ENCODE measurements at places on chromosomes 7 and 10.

- DNase-seq, result no peak
Observed at GRCh38 chr7:90988996-90989765, 275.1 kb upstream of the FZD1 start.

DNA sequence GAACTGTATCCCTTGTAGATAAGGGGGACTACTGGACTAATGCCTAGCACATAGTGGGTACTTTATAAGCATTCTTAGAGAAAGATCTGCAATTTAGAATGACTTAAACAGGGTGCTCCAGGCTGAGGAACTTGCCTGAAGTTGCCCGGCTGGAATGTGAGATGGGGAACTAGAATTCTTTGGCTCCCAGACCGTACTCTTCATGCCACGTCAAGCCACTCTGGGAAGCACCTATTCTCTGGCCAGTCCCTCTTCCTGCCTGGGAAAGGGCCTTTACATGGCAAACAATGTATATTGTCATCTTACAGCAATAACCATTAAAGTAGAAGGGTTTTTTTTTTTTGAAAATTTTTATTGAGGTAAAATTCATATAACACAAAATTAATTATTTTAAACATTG is 34.5 kb downstream of the ATXN7L1 start:
- no peak for DNase-seq

- no peak for DNase-seq
Observed at GRCh38 chr7:106418526-106418925, 133.7 kb upstream of the NAMPT start.

DNA sequence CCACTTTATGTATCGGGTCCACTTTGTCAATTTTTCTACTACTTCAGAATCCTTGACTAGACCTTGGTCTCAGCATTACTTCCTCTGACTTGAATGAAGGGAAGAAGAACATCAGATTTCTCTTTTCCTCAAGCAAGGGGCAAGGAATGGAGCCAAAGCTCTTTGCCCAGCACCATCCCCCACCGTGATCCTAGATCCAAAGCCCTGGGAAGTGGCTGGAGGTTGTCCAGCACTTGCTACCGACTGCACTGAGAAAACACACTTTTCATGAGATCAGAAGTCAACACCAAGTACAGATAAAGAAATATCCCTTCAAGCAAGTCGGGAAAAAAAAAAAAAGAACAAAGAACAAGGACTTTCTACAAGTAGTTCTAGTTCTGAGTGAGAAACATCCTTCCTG is 102.1 kb upstream of the DDC start:
- no peak for DNase-seq

GRCh38 chr7:29564496-29565223 is 1.0 kb downstream of the PRR15 start:
- no peak for DNase-seq

DNA sequence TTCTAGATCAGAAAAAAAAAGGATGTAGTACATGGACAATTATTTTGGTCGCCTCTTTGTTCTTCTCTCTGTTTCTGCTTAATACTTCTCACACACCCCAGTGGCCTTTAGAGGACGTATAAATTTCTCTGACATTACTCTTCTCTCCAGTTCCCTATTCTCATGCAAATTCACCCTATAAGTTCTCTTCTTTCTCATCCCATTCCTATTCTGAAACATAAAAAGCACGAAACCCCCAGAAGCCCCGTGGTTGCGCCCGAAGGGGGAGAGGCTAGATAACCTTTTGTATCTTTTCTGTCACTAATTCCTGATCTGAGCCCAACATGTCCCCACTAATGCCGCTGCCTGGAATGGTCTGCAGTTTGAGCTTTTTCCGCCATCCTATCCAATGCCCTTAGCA is 136.9 kb downstream of the SKIDA1 start:
- DNase-seq, result no peak

GRCh38 chr7:147756300-147756699 is 834.3 kb upstream of the C7orf33 start:
- DNase-seq, result no peak

- DNase-seq, result no peak
Observed at GRCh38 chr10:30368065-30368718, 19.1 kb upstream of the MTPAP start.

- DNase-seq, result no peak
Observed at GRCh38 chr7:31729195-31729804, 42.3 kb downstream of the PPP1R17 start.

- DNase-seq, result no peak
Observed at GRCh38 chr10:78397786-78398185, 364.1 kb downstream of the RPS24 start.

- DNase-seq, result no peak
Observed at GRCh38 chr7:151340794-151341356, 737 bp upstream of the NUB1 start.

DNA sequence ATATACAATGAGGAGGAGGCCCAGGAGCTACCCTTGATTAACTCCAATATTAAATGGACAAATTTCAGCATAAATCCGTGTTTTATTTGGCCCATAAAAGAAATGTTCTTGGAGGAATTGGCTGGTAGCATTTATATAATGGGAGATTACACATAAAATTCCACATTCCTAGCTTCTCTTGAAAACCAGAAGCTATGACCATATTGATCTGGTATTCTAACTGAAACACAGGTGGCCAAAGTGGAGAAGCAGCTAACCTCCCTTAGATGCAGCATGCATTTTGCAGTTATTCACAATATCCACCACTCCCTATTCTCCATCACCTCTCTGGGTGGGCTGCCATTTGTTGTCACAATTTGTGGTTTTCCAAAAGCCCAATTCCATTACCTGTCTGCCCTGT is 148.8 kb upstream of the CACNA2D1 start:
- no peak for DNase-seq

DNA sequence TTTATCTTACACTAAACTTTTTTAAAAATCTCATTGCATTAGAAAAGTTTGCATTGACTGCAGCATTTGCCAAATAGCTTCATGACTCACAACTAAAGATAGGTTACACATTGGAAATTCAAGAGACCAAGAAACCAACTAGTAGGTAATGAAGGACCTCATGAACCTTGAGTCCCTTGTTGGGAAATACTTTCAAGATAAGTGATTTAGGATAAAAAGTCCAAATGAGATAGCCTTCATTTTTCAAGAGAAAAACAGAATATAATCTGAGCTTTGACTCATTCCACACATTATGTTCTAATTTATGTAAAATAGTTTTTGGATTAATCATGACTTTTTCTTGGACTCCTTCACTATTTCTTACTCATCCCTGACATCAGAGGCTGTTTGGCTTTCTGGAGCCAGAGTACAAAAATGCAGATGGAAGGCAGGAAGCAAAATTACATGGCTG is 13.1 kb upstream of the LIPF start:
- DNase-seq, result no peak

Data from activated CD4-positive, alpha-beta T cell treated with anti-CD3 and anti-CD28 coated beads for 4 hours (primary cell).